ENCODE measurements at places on chromosomes 4 and X.
A peak's percentile ranks its signal among the peaks of the same experiment; 100 is the strongest.

DNA sequence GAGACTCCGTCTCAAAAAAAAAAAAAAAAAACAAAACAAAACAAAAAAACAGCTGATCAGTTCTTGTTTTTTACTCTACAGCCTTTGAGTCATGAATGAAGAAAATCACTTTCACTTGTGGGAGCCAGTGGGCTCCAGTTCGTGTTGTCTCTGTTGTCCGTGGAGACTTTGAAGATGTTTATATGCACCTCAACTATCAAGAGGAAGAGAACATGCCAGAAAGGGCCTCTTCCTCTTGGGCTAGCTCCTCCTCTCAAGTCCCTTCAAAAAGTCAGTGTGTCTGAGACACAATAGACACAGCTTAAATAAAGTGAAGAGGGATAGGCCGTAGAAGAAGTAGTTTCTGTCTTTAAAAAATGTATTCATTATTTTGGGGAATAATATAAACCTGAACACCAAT is 182.7 kb downstream of the KDR start:
- peak; percentile 64 for DNase-seq

GRCh38 chrX:48785540-48786214 is 713 bp upstream of the GATA1 start:
- DNase-seq: no peak

DNA sequence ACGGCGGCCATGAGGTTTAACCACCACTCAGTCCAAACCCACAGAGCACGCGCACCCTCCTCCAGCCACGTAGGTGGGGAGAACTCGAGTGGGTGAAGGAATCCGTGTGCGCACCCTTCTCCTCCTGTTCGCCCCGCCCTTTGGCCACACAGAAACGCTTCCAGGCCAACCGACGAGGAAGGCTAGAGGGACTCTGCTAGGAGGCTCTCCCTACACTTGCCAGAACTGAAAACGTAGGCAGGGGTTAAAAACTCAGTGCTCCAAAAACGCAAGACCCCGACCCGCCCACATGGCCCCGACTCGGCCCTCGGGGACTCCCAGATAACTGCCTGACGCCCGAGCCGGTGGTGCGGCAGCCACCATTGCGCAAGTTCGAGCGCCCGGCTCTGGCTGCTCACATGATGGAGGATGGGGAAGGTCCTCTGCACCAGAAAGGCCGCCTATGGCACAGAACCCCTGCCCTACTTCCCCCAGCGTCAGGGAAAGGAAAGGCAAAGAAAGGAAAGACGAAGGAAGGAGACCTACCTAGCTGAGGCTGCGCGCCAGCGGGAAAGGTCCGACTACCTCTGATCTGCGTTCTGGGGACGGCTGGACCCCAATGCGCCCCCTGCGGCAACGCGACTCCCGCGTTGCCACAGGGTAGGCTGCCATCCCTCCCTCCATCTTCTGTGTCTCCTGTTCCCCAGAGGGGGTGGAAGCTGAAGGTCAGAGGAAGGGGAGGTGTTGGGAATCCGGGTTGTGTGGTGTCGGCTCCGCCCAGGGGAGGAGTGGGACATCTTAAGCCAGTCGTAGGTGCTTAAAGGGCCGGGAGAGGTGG is 201.9 kb upstream of the AGTR2 start:
- no peak for DNase-seq

GRCh38 chr4:78185117-78185516 is 128.0 kb downstream of the FRAS1 start:
- DNase-seq: no peak

GRCh38 chr4:128337863-128338262 is 50.2 kb upstream of the PGRMC2 start:
- DNase-seq: no peak

- no peak for DNase-seq
Measured at GRCh38 chr4:84750260-84750959, 167.5 kb downstream of the CDS1 start.

GRCh38 chrX:1244164-1245076 is 24.2 kb upstream of the CSF2RA start:
- DNase-seq: no peak

GRCh38 chr4:88017516-88018297 is 10.3 kb downstream of the PKD2 start:
- no peak for DNase-seq

- no peak for DNase-seq
Measured at GRCh38 chr4:159273141-159273438, 170.2 kb downstream of the RAPGEF2 start.

- no peak for DNase-seq
Measured at GRCh38 chr4:38149997-38150671, 189.9 kb downstream of the PTTG2 start.

GRCh38 chr4:92064574-92064973 is 239.2 kb upstream of the GRID2 start:
- DNase-seq: no peak

DNA sequence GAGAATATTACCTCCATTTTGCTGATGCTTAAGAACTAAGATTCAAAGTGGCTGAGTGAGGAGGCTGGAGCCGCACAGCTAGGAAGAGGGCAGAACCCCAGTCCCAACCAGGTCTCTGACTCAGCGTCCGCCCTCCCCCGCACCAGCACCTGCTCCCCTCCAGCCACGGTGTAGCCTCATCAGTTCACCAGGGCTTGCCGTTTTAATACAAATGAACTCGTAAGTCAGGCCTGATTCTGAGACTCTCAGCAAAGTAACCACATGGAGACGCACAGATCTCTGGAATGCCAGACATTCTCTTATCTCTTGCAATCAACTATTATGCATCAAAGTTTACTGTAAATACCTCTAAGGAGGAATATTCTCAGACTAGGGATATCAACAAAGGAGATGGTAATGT is 52.4 kb downstream of the ENPP6 start:
- DNase-seq: no peak

DNA sequence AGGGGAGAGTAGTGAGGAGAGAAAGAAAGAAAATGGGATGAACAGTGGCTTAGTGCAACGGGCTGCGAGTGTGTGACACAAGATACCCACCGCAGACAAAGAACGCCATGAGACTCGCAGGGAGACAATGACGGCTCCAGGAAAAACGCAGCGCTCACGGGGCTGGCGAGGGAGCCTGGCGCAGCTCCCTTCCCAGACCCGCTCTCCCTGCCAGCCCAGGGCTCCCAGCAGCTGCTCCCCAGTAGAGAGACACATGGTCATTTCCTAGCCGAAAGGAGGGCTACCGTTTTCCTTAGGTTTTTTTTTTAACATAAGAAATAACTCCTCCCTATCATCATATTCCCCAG is 149.5 kb downstream of the MAML3 start:
- DNase-seq: no peak

GRCh38 chrX:148933881-148934280 is 433.5 kb downstream of the AFF2 start:
- no peak for DNase-seq

GRCh38 chr4:173827707-173828106 is 297.7 kb upstream of the HAND2 start:
- no peak for DNase-seq

GRCh38 chr4:184217634-184218033 is at the start of gene ENPP6:
Gene ENPP6, minus strand, starts transcription at chr4:184217873. Its CDS starts 54 bp downstream, at chr4:184217819.
- no peak for DNase-seq

- DNase-seq: no peak
Measured at GRCh38 chr4:77992581-77992980, 64.5 kb upstream of the FRAS1 start.

DNA sequence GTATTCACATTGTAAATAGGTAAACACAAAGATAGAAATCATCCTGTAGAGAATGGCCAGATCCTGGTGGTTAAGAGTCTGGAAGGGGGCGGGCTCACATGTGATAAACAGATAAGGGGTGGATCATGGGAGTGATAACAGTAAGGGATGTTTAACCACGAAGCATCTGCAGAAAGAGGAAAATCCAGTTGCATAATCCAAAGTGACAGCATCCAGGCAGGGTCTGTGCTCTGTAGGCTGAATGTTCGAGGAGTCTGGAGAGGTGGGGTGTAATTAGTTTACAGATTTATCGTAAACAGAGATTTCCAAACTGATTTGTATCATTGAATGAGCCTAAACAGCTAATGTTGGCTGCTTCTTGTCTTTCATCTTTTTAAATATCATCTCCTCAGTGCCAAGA is 1009.8 kb upstream of the SLIT2 start:
- no peak for DNase-seq

- no peak for DNase-seq
Measured at GRCh38 chrX:7155163-7155562, 7.2 kb upstream of the PUDP start.

DNA sequence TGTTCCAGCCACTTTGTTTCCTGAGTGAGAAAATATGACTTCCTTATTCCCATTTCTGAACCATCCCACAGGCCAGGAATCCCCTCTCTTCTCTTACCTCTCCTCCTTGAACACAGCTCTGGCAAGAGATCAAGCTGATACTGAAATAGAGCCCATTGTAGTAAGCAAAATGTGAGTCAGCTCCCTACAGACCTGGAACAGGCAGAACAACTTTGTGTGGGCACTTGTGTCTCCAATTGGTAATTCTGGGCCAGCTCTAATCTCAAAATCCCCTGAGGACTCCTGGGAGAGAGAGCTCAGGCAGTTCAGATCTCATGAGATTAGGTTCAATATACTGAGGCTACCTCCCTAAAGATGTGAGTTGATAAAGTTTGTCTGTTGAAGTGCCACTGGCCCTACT is 213.5 kb downstream of the GUCY2F start:
- DNase-seq: no peak

GRCh38 chr4:38560340-38560739 is 103.7 kb upstream of the KLF3 start:
- no peak for DNase-seq

DNA sequence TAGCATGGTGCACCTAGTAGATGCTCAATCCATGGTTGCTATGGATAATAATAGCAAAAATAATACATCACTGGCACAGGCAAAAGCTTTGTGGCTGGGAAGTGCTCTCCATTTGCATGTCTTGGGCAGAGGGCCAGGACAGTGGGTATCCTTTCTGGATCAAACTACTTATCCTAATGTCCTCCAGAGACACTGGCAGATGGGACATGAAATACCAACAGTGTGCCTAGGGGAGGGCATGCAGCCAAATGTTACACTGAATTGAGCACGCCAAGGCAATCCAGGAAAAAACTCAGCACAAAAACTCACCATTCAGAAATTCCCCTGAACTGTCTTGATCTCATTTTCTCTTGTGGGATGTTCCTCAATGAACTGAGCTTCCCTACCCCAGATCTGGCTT is 98.6 kb upstream of the SCML1 start:
- DNase-seq: no peak

DNA sequence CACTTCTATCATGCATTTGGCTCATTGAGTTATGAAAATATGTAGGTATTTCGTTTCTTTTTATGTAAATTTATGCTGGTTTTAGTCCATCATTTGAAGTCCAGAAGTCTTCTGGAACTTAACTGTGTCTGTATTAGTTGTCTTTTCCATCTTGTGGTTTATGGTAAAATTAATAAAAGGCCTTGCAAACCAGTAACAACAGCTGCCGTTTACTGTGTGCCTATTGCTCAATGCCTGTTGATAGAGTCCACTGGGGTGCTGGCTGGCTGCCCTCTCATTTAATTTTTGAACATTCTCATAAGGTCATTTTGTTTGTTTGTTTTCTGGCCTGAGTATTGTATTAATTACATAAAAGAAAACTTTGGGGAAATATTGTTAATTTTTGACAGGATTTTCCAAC is 98.0 kb downstream of the NAA11 start:
- DNase-seq: no peak

DNA sequence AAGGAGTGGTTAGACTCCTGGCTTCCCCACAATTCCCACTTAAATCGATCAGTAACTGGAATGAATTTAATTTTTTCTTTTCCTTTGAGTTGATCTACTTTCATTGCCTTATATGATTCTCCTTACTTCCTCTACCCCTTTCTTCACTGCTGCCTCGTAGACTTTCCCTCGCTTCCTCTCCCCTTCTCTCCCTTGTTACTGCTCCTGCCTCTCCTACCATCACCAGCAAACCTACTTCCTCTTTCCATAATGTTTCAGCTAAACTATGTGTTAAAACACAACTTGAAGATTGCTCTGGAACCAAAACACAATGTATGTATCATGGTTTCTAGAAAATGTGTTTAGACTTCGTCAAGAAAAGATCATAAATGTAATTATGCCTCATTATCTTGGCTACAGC is 132.0 kb upstream of the TET2 start:
- DNase-seq: no peak

DNA sequence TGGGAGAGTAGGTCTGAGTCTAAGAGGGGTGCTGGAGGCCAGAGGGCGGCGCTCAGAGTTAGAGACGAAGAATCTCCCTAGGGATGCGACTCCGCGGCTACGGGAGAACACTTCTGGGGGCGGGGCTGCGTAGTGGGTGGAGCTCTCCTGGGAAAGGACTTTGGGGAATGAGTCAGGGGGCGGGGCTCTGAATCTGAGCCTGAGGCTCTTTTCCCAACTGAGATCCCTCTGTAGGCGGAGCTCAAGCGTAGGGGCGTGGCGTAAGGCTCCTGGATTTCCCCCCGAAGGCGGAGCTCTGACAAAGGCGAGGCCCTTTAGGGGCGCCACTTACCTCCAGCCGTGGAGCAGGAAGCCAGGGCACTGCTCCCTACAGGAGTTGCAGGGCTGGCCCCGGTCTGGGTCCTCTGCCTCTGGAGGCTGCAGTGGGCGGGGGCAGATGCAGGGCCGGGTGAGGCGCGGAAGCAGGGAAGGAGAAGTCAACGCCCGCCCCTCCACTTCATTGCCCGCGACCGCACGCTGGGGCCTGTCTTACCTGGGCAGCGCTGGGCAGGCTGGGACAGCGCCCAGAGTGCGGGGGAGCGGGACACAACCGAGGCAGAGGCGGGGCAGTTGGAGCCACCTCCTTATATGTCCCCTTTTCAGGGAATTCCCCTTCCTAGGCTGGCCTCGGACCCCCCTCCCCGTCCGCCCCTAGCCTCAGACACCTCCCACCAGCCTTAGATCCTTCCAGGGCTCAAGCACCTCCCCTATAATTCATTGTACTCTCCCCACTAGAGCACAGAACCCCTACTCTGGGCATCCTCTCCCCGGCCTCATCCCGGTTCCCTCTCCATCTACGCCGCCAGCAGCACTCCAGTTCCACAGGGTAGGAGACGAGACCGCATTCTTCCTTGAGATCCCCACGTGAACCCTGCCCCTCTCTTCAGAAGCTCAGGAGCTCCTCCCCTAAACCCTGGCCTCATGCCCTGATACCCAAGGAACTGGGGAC is 1.6 kb downstream of the PRICKLE3 start:
- DNase-seq: peak; percentile 41

DNA sequence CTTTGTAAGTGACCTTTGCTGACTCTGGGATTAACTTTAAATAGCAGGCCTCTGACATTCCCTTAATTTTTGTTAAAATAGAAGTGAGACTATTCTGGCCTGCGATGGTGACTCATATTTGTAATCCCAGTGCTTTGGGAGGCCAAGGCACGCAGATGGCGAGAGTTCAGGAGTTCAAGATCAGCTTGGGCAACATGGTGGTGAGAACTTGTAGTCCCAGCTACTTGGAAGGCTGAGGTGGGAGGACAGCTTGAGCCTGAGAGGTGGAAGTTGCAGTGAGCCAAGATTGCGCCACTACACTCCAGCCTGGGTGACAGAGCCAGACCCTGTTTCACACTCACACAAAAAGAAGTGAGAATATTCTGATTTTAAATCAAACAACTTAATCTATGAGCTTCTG is 27.3 kb downstream of the ZNF330 start:
- no peak for DNase-seq

- no peak for DNase-seq
Measured at GRCh38 chrX:53044995-53045394, 3.6 kb upstream of the GPR173 start.

- DNase-seq: no peak
Measured at GRCh38 chr4:26351685-26352084, 30.9 kb downstream of the RBPJ start.
